ENCODE measurements at places on chromosomes 12 and 14.

- DNase-seq = no peak
Measured at GRCh38 chr14:89330236-89331002, 86.6 kb downstream of the FOXN3 start.

GRCh38 chr14:59254146-59254910, 65.9 kb downstream of the DAAM1 start:
- DNase-seq = no peak

GRCh38 chr14:64748521-64748920, 44.3 kb downstream of the PLEKHG3 start:
- DNase-seq = no peak

DNA sequence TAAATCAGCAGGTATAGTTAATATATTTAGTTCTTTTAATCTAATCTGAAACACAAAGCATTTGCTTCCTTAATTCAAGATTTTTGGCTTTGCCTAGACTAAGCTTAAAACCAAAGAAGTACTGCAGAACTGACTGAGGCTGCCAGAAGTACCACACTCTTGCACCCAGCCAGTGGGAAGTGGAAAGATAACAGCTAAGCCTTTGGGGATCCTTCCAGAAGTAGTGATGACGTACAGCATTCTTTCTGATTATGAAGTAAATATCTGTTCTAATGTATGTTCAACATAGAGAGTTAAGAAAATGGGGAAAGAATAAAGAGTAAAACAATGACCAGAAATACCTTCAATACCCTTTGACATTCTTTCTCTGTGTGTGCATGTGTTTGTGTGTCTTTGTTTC, 19.3 kb downstream of the NTF3 start:
- DNase-seq = no peak

DNA sequence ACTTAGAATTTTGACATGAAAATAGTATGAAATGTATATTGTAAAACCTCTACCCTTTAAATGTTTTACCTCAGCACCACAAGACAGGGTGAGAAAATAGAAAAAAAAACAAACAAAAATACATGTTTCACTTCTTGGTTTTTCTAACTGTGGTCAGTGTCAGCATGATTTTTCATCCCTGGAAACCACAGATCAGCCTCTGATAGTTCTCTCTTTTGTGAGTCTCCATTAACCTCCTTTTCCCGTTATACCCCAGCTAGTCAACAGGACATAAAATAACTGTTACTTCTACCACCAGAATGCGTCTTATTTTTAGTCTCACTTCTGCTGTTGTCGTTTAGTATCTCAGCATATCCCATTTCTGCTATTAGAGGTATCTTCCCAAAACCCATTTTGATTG, 48.3 kb upstream of the KCNMB4 start:
- no peak for DNase-seq

- DNase-seq = no peak
Measured at GRCh38 chr12:105716621-105717020, 386.1 kb downstream of the C12orf75 start.

- DNase-seq = no peak
Measured at GRCh38 chr12:123634142-123634561, 523 bp downstream of the GTF2H3 start.

GRCh38 chr12:132190012-132190755, 45.9 kb downstream of the NOC4L start:
- no peak for DNase-seq

GRCh38 chr12:120620624-120621023, 19.8 kb upstream of the CABP1 start:
- DNase-seq = no peak

GRCh38 chr12:49105504-49106084, 5.1 kb downstream of the LMBR1L start:
- no peak for DNase-seq

- DNase-seq = no peak
Measured at GRCh38 chr12:50047693-50048250, 9.6 kb upstream of the ASIC1 start.

GRCh38 chr14:69650948-69651369, 39.6 kb downstream of the SUSD6 start:
- no peak for DNase-seq

GRCh38 chr12:98332642-98333041, 182.7 kb upstream of the TMPO start:
- DNase-seq = no peak

GRCh38 chr12:117523971-117524370, 162.5 kb upstream of the NOS1 start:
- no peak for DNase-seq

DNA sequence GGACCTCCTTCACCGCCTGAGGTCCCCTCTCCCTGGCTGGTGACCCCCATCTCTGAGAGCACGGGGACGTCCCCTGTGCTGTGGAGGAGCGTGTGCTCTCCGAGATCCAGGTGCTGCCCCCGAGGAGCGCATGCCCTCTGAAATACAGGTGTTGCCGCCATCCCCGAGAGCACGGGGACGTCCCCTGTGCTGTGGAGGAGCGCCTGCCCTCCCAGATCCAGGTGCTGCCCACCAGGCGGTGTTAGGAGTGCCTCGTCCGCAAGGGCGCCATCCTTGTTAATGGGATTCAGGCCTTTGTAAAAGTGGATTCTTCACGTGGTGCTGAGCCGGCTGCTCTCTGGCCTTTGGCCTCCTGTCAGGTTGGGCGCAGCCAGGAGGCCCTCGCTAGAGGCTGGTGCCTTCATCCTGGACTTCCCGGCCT, 10.1 kb downstream of the NOC4L start:
- peak; percentile 4 for DNase-seq

GRCh38 chr14:55571125-55571889, 8.7 kb upstream of the KTN1 start:
- no peak for DNase-seq

- no peak for DNase-seq
Measured at GRCh38 chr14:55120571-55121495, 8.2 kb upstream of the LGALS3 start.

- no peak for DNase-seq
Measured at GRCh38 chr14:91466192-91466591, 43.9 kb downstream of the PPP4R3A start.
